MV-4-11 (cell line): ENCODE measurements at places on chromosomes 3 and 15.

DNA sequence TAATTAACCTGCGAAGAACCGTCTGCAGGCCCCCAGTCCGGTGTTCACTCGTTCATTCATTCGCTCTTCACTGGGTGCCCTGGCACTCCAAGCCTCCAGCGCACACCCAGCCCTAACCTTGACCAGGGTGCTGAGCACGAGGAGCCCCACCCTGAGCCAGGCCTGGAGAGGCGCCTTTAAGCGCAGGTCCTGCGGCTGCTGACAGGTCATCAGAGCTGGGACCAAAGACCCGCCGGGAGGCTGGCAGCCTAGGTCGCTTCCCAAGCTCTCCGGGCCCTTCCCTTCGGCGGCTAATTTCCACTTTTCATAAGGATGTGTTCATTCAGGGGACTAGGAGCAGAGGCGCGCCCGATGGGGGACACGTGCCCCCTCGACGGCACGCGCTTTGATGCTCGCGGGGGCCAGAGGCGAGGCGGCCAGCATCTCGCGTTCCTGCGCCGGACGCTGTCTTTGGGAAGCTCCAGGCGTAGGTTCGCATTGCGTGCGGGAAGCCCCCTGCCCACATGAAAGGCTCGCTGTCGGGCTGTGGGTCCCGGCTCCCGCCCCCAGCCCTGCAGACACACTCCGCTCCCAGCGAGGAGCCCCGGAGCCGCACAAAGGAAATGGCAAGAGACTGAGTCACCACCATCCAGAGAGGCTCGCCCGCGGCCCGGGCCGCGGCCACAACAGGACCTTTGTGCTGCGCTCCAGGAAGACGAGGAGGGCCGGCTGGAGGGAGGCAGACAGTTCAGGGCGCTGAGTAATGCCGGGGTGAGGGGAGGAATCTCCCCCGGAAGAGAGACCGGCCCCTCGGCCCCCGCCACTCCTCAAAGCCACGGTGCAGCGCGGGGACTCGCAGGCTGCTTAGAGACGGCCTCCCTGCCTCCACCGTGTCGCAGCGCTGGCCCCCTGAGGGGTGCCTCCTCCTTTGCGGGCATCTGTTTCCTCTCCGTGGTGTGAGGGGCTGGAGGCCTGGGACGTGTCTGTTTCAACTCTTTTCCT is 266.4 kb upstream of the HES1 start:
- DNase-seq: peak; percentile 49

DNA sequence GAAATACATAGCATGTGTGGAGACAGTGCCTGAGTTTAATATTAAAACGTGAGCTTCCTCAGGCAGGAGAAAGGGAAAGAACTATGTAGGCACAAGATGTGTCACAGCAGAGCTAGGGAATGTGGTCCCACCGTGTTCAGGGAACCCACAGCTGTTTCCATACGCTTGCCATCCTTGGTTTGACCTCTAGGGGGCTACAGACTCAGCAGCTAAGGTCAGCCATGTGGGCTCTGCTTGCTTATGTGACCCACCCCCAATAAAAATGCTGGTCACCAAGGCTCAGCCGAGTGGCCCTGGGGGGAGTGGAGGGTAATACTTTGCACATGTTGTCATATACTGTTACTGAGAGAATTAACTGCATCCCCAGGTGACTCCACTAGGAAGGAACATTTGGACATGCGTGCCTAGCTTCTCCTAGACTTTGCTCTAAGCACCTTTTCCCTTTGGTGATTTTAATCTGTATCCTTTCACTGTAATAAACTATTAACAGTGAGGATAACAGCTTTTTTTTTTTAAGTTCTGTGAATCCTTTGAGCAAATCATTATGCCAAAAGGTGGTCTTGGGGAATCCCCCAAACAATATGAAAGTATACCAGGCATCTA is 3.3 kb downstream of the TUBGCP5 start:
- DNase-seq: peak; percentile 52

DNA sequence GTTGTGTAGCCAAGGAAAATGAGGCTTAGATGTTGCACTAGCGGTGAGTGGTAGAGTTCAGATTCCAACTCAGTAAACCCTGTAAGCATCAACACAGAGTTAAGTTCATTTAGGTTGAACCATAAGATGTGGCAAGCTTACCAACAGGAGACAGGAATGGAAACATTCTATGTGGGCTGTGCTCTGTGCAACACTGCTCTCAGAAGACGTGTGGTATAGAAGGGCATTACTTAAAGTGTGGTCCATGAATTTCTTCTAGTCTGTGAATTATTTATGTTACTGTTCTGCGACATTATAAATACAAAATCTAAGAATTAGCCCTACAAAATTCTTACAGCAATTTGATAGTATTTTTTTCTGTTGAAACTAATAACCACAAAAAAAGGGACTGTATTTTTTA is 213.3 kb downstream of the GRM7 start:
- DNase-seq: no peak

DNA sequence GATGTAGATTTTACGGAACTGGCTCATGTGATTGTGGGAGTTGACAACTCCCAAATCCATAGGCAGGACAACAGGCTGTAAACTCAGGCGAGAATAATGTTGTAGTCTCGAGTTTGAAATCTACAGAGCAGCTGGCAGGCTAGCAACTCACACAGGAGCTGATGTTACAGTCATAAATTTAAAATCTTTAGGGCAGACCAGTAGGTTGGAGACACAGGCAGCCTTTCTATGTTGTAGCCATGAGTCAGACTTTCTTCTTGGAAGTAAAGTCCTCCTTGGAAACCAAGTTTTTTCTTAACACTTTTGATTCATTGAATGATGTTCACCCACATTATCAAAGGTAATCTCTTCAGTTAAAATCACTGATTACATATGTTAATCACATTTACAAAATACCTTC is 89.1 kb upstream of the ALCAM start:
- no peak for DNase-seq

GRCh38 chr15:60975218-60975617 is 253.9 kb downstream of the RORA start:
- DNase-seq: no peak

DNA sequence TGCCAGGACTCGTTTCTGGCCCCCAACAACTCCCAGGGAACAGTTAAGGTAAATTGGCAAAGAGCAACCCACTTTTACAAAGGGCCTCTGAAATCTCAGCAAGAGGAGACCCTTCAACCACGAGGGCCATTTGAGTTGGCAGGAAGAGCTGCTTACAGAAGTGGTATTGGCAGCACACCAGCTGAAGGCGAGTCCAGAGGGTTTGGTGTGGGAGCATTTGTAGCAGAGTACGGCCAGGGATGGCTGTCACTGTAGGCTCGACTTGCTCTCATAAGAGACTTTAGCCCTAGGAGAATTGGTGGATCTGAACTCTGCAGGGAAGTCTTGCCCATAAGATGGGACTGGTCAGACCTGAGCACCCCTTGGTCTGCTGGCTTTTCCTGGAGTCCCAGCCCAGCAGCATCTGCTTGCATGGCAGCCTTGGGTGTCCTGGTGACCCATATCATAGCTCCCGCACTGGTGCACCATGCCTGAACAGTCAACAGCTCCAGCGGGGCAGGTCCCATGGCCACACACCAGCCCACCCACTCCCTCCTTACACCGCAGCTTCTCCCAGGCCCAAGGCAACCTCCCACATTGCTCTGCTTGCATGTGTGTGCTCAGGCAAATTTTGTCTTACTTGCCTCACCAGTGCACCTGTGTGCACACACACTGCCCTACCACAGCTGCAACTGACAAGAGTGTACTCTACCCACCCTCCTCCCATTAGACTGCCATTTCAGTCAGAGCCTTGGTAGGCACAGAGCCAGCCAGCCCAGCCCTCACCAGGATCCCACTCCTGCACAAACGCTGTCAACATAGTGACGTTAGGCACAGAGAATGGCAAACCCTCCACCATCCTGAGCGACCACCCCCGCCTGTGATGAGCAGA is 861.6 kb upstream of the DPPA4 start:
- no peak for DNase-seq

- DNase-seq: peak; percentile 21
Observed at GRCh38 chr15:90873998-90874605, 5.7 kb downstream of the FURIN start.

GRCh38 chr3:14150491-14151230 is 25.8 kb downstream of the TMEM43 start:
- DNase-seq: no peak

- no peak for DNase-seq
Observed at GRCh38 chr3:190644766-190645165, 130.9 kb downstream of the IL1RAP start.

DNA sequence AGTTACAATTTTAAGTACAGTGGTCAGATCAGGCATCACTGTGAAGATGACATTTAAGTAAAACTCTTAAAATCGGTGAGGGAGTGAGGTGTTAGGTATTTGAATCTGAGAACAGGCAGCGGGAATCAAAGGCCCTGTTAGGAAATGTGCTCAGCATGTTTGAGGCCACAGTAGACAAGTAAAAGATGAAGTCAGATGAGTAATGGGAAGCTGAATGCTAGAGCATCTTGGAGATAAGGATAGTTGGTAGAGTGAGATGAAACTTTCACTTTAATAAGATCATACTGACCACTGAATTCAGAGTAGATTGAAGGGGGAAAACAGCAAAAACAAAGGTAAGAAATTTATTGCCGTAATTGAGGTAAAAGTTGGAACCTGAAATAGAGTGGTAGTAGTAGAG is 61.6 kb downstream of the DCBLD2 start:
- no peak for DNase-seq

- no peak for DNase-seq
Observed at GRCh38 chr3:128194843-128195242, 41.6 kb downstream of the EEFSEC start.

DNA sequence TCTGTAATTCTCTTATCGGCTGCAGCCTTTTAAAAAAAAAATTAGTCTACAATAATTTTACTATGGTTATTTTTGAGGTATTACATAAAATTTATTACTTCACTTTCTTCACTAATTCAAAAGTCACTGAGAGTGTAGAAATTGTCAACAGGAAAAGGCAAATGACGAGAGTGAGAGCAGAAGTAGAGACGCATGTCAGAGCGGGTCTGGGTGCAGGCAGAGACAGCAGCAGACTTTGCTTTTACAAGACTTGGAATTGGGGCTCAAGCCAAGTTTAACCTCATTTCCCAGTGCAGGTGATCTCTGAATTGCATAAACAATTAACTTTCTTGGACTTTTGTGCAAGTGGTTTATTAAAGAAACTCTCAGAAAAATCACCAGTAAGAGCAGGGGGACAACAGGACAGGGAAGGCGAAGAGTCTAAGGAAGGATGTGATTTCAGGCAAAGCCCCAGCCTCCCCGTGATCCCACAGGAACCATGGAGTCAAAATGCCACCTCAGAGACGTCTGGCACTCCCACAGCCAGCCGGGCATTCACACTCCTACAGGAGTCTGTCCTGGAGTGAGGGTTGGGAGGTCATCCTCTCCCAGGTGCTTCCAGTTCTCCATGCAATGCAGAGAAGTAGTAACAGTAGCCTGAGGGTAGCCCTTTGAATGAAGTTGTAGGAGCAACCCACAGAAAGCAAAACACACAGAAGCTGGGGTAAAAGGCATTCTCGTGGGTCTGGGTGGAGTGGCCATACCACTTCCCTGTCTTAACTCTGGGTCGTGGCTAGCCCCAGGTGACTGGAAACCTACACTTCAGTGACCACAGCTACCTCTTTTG is 274.0 kb upstream of the TGFBR2 start:
- no peak for DNase-seq

GRCh38 chr3:140705954-140706353 is 28.1 kb downstream of the TRIM42 start:
- DNase-seq: no peak

DNA sequence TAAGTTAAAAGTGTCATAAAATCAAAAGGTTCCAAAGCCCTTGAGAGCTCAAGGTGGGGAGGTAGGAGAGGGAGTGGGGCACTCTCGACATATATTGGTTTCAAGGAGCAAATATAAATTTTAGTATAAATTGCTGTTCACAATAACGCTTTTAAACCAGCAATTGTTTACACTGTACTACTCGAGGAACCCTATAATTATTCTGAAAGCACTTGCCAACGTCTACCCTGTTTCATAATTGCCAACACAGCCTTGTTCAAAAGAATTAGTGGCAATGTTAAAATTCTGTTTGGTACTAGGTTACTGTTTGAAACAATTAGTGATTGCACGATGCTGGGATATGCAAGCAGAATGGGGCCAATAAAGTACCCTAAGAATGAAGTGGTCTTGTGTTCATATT is 76.3 kb upstream of the ICE2 start:
- DNase-seq: no peak
